ENCODE measurements at places on chromosomes 16 and 17. TPM values are rescaled to one million over a fixed set of nuclear protein-coding genes. Genes with fewer than 3 reads are reported as not detected.

MSL1 gene
- total RNA-seq = 80.5 TPM

C16orf89 gene
- not detected for total RNA-seq

PLA2G10 gene
- total RNA-seq = not detected

RPRML gene
- total RNA-seq = not detected

CES3 gene
- 0.31 TPM for total RNA-seq

KRTAP2-3 gene
- total RNA-seq = not detected

HOXB9 gene
- total RNA-seq = 5.1 TPM

WFDC1 gene
- not detected for total RNA-seq

ADCY9 gene
- 6.1 TPM for total RNA-seq

PTGES3L gene
- 0.63 TPM for total RNA-seq

ATP2A3 gene
- total RNA-seq = 112 TPM

COG7 gene
- total RNA-seq = 16.5 TPM

ARMC7 gene
- 11.8 TPM for total RNA-seq

RPUSD1 gene
- total RNA-seq = 40.6 TPM

PRSS8 gene
- not detected for total RNA-seq

TAT gene
- not detected for total RNA-seq

ABCA8 gene
- not detected for total RNA-seq

PABPN1L gene
- not detected for total RNA-seq

PRSS21 gene
- total RNA-seq = 11.1 TPM

Data from activated CD8-positive, alpha-beta memory T cell treated with anti-CD3 and anti-CD28 coated beads for 36 hours (primary cell).